ENCODE measurements at places on chromosomes 3 and 15.

GRCh38 chr15:74442604-74443003 is 8.8 kb upstream of the SEMA7A start:
- DNase-seq, result no peak

DNA sequence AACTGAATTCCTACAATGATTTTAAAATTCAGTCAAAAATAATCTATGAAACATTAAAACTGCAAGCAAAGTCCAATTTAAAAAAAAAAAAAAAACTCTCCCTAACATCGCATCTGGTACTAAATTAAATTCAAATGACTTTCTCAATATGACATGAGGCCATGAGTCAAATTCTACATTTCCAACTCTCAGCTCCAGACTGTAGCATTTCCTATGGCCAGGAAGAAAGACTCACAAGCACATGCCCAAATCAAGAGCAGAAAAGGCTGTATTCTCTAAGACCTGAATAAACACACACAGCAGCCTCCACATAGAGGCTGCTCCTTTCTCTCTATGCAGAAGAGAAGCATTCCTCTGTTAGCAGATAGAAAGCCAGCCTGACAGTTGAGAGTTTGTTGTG is 729.2 kb downstream of the ROBO1 start:
- no peak for DNase-seq

DNA sequence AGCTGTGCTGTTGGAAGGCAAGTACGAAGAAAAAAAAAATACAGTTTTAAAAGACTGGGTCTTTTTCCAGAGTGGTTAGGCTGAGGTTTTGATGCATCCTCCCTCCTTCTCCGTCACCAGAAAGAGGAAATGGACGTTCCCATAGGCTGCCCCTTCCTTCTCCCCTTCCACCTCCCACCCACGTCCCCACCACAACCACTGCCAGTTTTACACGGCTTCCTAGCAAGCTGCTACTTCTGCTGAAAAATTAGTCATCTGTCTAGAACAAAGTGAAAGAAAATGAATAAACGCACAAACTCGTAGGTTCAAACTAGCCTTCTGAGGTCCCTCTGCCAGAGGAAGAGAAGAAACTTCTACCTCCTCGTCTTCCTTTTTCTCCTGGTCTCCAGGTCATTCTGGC is 71.6 kb upstream of the RPL35A start:
- DNase-seq, result no peak

GRCh38 chr3:112642912-112643506 is 2.1 kb upstream of the CCDC80 start:
- DNase-seq, result peak; percentile 78

- no peak for DNase-seq
These were observed 72.3 kb upstream of the BNC1 start for GRCh38 chr15:83356501-83357399.

GRCh38 chr3:126310816-126311215 is 46.4 kb downstream of the KLF15 start:
- no peak for DNase-seq

DNA sequence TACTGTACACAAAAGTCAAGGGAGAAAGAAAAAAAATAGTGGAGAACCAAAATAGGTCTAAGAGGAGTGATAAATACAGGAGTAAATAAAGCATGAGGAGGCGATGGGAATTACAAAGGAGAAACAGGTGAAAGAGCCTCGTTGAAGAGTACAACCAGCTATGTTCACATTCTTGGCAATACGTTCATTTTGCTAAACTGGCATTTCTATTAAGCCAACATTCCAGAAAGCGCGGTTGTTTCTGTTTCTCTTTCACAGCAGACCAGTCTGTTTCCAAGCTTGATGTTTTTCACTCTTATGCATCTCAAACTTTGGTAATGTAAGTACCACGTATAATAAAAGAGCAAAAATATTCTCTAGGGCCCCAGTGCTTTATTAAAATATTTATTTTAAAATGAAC is 74.5 kb downstream of the NSUN3 start:
- DNase-seq, result no peak

GRCh38 chr15:50249704-50250103 is 15.8 kb downstream of the HDC start:
- DNase-seq, result no peak

DNA sequence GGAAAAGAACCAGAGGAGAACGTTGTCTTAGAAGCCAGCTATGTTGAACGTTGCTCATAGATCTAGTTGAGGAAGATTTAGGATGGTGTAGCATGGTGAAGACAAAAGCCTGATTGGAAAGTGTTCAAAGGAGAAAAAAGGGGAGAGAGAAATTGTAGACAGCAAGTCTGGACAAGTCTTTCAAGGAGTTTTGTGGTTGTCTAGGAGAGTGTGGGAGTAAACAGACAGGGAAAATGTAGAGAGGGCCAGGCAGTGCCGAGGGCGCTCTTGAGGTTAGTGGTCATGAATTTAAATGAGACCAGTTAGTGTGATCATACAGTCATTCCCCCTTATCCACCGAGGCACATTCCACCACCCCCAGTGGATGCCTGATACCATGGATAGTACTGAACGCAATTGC is 167.5 kb upstream of the IL12A start:
- DNase-seq, result no peak

GRCh38 chr3:17307482-17307881 is 422.7 kb downstream of the PLCL2 start:
- DNase-seq, result no peak

GRCh38 chr15:61383421-61383820 is 154.3 kb upstream of the RORA start:
- no peak for DNase-seq

Measured in activated CD8-positive, alpha-beta memory T cell treated with anti-CD3 and anti-CD28 coated beads, Interleukin-2, amount 50 U/mL, for 4 hours (primary cell).